Stimulated activated CD8-positive, alpha-beta memory T cell treated with anti-CD3 and anti-CD28 coated beads, Interleukin-2, amount 100 ng/mL, for 1 hour (primary cell): ENCODE measurements at places on chromosomes 2 and 18.
A peak's percentile ranks its signal among the peaks of the same experiment; 100 is the strongest.

GRCh38 chr2:158637357-158637756, 157.8 kb upstream of the DAPL1 start:
- no peak for DNase-seq

GRCh38 chr2:223501641-223502040, 100.5 kb downstream of the SCG2 start:
- DNase-seq, result no peak

DNA sequence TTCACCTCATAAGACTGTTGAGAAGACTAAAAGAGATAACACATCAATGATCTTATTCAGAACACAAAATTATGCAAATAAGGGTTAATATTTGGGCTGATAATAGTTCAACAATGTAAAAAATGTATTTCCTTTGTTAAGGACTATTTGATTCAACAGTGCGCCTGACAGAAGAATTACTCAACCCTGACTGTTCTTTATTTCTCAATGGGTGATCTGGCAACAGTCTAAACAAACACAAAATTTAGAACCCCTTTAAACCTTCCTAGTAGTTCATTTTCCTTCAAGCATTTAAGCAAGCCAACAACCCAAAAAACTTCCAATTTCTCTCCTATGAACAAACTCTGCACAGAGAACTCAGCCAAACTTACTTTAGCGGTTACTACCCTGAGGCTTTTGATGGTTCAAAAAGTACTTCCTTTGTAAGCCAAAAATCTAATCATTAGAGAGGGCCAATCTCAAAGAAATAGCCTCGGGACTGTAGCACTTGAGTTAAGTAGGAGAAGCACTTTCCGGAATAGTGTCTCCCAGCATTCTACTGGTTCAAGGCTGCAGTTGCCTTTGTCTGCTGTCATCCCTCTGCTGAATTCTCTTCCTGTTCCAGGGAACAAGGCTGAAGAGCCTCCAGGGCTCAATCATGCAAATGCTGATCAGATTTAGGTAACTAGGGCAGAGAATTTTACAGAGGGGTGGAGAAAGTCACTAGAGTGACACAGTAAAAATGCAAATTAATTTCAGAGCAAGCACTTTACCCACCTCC, 40.9 kb upstream of the MAPK4 start:
- no peak for DNase-seq

DNA sequence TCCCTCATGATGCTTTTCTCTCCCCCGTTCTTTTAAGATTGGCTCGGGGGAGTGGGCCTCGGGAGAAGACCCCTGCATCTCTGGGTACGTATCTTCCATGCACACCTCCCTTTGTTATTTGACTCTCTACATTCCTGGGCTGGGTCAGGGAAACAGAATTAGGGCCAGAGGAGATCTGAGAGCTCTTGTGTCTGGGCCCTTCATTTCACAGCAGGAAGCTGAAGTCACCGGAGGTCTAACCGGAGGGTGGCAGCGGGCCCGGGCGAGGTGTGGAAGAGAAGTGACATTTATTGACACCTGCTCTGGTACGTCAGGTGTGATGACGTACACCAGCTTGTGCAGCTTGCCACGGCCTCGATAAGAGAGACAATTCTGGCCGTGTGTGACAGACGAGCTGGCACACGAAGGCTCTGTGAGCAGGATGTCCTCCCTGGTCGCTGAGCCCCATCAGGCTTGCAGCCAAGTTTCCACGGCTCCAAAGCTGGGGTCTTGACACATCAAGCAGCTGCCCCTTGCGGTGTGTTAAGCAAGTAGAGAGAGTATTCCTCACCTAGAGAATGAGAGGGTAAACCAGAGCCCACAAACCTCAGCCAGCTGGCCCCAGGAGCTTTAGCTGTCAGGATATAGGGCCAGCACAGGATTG, 30.4 kb downstream of the TOGARAM2 start:
- peak; percentile 55 for DNase-seq

GRCh38 chr18:26307161-26307773, 81.0 kb downstream of the TAF4B start:
- no peak for DNase-seq

- DNase-seq, result peak; percentile 9
Measured at GRCh38 chr18:23837591-23837990, 148.3 kb downstream of the LAMA3 start.

- no peak for DNase-seq
Measured at GRCh38 chr2:21288299-21288698, 164.5 kb downstream of the TDRD15 start.

- DNase-seq, result no peak
Measured at GRCh38 chr2:20356042-20356441, 5.4 kb upstream of the PUM2 start.

- no peak for DNase-seq
Measured at GRCh38 chr2:217987391-217987790, 15.4 kb downstream of the TNS1 start.

GRCh38 chr18:62438018-62438329, 84.9 kb upstream of the ZCCHC2 start:
- no peak for DNase-seq

GRCh38 chr2:21001988-21002813, 41.7 kb downstream of the APOB start:
- no peak for DNase-seq

DNA sequence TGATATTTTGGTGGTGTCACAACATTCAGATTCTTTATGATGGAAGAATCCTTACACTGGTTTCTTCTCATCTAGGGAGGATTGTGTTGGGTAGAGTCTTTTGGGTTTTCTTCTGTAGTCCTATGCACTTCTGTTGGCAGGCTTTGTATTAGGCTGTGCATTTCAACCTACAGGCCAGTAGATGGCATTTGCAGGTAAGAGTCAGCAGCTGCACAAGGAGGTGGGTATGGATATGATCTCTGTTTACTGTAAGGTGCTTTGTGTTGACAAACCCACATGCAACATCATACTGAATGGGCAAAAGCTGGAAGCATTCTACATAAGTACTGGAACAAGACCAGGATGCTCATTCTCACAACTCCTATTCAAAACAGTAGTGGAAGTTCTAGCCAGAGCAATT, 656.8 kb downstream of the METTL4 start:
- no peak for DNase-seq

- no peak for DNase-seq
Measured at GRCh38 chr18:63320975-63321265, 1.4 kb upstream of the BCL2 start.

- DNase-seq, result peak; percentile 92
Measured at GRCh38 chr2:219387306-219388120, at the start of gene DNPEP. Gene DNPEP, minus strand, starts transcription at chr2:219387912. Its CDS starts 118 bp downstream, at chr2:219387794.

DNA sequence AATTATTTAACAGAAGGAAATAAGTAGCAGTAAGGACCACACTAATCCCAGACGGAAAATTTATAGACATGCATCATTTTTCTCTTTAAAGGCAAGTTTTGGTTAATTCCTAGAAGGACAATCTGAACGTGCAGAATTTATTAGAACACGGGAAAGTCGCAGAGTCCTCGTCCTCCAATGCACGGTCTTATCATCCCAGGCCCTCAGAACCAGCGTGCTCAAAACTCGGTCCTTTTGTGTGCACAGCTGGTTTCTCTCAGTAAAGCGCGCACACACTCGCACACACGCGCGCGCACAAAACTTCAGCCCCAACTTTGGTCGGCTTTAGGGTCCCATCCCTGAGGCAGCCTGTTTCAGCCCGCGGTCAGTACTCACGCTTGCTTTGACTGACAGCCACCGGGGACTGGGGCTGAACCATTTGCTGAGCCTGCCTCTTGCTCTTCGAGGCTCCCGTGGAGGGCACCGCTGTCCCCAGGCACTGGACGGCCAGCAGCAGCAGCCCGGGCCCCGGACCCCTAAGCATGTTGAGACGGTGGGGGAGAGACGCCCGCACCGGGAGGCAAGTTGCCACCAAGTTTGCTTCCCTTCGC, 493 bp downstream of the FN1 start:
- DNase-seq, result no peak

- DNase-seq, result no peak
Measured at GRCh38 chr2:232887171-232887850, 17.2 kb downstream of the SNORC start.

DNA sequence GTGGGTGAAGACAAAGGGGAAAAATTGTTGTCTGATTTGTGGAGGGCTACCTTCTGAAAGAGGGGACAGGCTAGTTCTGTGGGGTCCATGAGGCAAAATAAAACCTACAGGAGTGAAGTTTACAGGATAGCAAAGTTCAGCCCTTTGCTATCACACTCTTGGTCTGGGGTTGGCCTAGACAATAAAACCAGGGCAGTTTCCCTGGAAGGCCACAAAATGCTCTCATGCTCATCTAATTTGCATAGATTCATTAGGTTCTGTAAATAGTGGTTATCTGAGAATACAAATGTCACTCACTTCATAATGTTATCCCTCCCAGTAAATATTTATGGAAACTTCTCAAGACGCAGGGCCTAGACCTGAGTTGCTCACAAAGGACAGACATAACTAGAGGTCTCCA, 63.6 kb downstream of the INSIG2 start:
- DNase-seq, result no peak

DNA sequence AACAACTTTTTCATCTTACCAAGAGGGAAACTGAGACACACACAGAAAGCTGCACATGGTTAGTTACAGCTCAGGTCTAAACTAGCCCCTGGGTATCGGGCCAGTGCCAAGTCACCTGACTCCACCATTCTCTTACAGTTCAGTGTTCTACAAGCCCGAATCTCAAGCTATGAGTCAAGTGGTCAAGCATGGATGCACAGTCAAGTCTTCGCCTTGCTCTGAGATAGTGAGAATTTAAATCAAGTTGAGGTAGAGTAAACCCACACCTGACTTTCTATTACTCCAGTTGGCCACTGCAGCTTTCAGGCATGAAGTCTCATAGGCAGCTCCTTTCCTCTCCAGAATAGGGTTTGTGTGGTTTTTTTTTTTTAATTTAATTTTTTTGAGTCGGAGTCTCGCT, 34.5 kb upstream of the ARL5A start:
- DNase-seq, result no peak

DNA sequence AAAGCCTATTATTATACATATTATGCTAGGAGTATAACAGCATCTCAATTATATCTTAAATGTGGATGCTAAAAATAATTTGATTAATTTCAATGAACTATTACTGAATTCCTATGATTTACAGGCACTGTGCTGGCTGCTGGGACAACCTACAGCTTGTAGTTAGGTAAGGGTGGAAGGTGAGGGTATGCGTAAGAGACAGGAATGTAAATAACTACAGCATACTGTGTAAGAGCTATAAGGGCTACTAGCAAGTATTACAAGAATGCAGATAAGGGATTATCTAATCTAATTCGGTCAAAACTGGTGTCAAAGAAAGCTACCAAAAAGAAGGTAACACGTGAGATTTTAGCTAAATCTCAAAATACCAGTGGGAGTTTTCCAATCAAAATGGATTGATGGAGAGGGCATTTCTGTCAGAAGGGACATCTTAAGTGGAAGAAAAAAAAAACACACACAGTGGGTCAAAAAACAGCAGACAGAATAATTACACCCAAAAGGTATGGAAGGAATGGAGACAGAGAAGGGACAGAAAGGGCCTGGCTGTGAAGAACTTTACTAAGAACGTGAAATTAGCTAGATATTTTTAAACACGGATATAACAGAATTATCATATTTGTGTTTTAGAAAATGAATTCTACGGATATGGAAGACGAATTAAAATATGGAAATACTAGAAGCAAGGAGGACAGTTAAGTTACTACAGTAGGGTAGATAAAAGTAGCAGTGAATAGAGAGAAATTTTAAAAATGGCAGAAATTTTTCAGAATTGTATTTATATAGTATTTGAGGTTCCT, 47.1 kb downstream of the STRN start:
- no peak for DNase-seq

DNA sequence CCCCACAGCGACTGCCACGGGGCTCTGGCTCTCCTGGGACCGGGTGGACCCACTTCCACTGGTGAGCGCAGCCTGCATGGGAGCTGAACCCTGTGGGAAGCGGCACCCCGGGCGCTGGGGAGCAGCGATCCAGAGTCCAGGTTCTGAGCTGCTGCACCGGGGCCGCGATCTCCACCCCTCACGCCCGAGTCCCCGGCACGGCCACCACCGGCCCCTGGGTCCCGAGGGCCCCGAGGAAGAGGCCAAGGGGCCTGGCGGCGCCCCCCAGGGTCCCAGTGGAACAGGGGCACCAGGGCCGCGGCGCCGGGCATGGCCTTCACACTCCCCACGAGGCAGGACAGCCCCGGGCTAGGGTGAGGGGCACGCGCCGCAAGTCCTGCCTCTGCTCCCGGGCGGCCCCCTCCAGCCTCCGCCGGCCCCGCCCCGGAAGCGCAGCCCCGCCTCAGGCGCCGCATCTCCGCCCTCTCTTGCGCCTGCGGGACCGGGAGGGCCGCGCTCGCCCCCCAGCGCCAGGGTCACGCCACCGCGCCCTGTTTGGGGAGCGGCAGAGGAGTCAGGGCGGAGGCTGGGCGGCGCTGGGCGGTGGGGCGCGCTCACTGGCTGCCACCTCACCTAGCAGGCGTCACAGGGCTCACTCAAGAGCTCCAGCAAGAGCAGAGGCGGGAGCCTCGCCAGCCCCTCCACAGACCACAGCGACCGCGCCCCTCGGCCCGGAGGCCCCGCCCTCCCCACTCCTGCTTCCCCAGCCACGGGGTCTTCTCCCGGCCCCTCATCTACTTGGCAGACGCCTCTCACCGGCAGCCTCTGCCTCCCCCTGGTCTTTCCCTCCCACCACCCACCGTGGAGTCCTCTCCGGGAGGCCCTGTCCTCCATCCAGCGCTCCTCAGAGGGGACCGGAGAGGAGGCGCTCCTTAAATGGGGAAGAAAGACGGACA, 26.8 kb downstream of the THAP4 start:
- DNase-seq, result peak; percentile 80

GRCh38 chr18:28189400-28190239, 12.7 kb upstream of the CDH2 start:
- no peak for DNase-seq

GRCh38 chr2:263774-264492, at the start of gene SH3YL1:
Gene SH3YL1, minus strand, starts transcription at chr2:264032. Its CDS starts 48 bp downstream, at chr2:263984.
- DNase-seq, result peak; percentile 13

DNA sequence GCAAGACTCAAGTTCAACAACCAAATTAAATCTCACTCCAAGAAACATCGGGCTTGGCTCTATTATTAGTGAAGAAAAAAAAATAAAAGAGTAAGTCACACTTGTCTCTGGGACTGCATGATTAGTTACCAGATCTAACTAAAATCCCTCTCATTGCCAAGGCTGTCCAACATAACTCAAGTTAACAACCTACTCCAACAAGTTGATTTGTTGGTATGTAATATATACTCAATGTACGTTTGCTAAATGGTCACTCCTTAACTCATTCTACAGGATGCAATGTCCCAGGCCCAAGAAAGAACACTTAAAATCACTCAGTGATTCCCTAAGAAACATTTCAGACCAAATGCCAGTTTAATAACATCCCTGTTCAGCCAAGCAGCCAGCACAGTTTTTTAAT, 95.1 kb downstream of the DYM start:
- no peak for DNase-seq

DNA sequence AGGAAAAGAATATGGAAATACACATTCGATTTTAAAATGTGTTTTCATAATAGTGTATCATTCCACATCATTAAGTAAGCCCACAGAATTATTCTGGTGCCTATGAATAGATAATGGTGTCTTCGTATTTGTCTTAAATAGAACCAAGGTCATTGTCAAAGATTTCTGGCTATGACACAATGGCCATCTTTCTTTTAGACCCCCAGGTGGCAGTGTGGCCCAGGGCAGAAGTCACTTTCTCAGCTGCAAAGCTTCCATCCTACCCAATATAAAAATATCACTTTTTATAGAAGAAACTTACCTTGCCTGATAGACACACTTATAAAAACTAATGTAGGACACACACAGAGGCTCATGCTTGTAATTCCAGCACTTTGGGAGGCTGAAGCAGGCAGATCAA, 57.5 kb downstream of the ZRANB3 start:
- DNase-seq, result no peak
